M059J (cell line): ENCODE measurements at places on chromosomes 6 and 20.

DNA sequence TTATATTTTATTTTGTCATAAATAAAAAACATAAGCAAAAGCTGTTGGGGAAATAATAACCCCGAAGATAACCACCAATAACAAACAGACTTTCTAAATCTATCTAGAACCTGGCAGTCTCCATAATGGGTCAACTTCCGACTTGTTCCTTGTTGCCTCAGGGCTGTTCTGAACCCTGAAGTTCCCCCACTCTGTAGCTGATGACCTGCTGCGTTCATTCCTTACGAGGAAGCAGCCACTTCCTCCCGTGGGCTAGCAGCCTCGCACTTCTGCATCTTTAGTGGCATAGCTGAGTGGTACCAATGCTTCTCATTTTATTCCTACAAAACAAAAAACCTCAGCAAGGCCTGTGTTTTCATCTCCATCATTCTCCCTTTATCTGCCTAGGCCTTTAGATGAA, 103.0 kb downstream of the PLEKHG1 start:
- DNase-seq = no peak

DNA sequence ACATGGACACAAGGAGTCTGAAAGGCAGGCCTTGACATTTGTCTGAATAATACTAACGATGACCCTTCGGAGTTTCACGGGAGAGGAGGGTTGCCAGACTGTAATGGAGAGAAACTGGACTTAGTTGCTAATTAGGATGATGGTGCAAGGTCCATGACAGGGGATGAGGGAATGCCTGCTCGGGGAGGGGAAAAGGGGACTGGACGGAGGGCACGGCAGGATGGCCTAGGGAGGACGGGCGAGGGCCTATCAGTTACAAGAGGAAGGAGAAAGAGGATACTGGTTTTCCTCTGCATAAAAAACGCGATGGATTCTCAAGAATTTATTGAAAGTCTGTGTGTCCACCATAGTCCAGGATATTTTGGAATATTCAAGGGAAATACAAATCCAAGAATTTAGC, 42.7 kb downstream of the IRAK1BP1 start:
- no peak for DNase-seq

DNA sequence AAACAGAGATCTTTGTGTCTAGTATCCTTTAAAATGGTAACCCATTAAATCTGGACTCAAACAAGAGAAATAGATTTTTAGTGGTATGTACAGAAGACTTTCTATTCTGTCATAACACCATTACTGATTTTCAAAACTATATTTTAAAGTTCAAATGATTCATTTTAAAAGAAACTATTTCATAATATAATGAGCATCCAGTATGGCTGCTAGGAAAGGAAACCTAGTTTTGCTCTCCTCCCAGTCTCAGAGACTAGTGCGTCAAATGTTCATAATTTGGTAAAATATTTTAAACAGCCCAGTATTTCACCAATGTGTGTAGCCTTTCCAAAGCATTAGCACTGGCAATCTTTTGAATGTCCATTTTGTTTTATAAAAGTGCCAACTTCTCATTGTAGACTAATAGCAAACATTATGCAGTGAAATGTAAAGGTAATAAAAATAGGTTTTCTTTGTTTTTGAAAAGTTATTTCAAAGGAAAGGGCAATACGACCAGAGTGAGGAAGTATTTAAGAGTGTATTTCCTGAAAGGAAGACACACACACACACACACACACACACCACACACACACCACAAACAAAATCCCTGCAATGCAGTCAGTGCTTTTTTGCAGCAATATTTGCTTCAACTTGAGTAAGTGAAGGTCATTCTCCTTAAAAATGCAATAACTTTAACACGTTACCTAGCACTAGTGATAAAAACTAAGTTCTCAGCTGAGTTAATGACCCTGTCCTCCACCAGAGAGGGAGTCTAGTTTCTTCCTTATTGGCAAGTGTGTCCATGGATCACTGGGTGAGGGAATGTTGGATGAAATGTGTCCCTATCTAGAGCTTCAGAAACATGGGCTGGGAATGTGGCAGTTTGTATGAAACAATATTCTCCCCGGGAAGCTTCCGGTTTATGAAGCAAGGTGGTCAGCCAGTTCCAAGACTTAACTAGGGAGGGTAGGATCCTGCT, 4.6 kb downstream of the PPP1R3G start:
- DNase-seq = no peak

DNA sequence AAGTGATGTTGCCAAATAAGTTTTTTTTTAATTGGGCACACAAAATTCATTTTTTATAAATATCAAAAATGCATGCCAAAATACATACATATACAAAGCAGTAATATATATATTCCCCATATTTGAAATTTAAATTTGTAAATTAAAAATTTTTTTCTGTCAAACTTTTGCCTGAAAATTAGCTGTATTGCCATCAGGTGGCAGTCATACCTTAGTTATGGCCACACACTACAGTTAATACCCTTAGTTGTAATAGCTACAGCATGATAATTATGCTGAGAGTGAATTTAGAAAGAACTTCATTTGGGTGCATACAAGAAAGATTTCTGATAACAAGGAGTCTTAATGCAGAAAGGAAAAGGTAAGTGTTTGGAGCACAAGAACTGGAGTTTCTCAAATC, 46.2 kb upstream of the SDHAF4 start:
- DNase-seq = peak; percentile 14

DNA sequence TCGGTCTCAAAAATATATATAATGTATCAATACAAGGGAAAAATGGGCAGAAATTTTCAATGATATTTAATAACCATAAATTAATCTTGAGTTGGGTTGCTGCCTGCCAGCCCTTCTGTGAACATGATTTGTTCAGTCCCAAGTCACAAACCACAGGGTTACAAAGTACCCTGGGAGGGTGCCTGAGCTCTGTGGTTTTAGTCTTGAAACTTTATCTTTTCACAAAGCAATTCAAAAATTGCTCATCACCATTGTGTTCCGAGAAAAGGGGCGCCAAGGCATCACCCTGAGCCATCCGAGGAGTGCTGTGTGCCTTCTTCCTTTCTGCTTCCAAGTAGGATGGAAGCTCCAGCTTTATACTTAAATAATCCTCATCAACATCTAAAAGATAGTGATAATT, 141.6 kb upstream of the AKAP12 start:
- DNase-seq = peak; percentile 50

- no peak for DNase-seq
Observed at GRCh38 chr20:58765780-58766179, 73.2 kb downstream of the NPEPL1 start.

- DNase-seq = peak; percentile 96
Observed at GRCh38 chr6:39416728-39417127, 94.2 kb upstream of the KCNK16 start.

GRCh38 chr6:21953831-21954801, 342.7 kb downstream of the PRL start:
- DNase-seq = peak; percentile 74

DNA sequence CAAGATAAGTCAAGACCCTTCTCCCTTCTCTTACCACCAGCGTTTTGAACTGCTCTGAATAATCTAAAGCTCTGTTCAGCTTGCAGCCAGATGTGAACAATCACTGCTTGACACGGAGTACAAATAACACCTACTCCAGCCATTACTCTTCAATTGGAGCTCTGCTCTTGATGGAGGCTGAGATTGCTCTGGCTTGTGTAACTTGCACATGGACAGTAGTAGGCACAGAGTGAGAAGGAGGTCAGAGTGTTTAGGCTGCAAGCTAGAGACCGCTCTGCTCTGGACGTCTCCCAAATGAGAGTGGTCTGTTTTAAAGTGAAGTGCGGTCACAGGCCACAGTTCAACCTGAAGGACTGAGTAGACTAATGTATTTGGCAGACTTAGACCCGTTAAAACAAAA, 158.3 kb downstream of the HDGFL1 start:
- DNase-seq = no peak

- no peak for DNase-seq
Observed at GRCh38 chr6:169396554-169397163, 143.0 kb upstream of the THBS2 start.

GRCh38 chr20:49961413-49961812, 21.4 kb upstream of the SNAI1 start:
- DNase-seq = no peak

DNA sequence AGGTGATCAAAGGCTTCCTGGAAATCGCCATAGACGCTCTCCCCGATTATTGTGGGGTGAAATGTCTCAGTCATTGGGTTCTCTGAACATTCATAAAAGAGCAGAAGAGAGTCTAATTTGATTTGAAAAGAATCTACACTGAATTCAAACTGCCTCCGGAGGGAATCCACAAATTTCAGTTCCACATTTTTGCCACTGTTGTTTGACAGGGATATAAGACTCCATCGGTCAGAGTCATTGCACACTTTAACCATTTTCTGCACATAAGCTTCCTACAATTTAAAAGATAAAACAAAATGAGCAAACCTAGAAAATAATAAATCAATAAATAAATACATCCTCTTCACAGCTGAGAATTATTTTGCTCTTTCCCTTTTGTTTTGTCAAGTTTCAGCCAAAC, 2.3 kb downstream of the TENT5A start:
- no peak for DNase-seq
